ENCODE measurements at places on chromosomes 2 and 18.

DNA sequence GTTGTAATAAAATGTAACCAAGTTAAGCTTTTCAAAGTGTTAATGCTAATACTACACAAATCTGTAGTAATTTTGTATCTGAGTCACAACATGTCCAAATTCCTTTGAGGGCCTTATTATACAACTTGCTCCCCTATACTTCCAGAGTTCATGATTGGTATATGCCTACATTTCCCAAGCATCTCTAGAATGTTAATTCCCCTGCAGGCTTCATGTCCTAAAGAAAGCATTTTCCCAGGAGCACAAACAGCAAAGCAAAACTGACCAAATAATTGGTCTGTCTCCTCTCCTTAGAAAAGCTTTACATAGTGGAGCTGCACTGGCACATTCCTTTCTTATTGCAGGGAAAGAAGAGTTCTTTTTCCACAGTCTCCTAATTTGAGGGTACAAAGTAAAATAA is 3.7 kb downstream of the ALS2 start:
- no peak for DNase-seq

- DNase-seq = no peak
These were observed 96.8 kb downstream of the ZNF407 start for GRCh38 chr18:74694436-74694835.

DNA sequence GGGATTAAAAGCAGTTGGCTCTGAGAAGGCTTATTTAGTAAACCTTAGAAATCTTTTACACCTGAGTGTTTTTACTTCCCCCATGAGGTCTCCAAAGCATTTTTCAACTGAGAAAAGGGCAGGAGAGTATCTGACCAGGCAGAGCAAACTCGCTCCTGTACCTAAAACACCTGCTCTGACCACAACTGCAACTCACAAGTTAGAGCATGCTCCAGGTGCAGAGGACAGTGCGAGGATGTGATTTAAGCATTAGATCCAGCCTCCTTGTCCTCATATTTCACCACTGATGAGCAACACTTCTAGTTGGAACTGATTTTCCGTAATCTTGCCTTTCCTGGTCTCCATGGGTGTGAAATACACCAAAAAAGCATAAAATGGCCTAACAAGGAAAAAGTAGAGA is 34.5 kb upstream of the TBC1D8 start:
- no peak for DNase-seq

DNA sequence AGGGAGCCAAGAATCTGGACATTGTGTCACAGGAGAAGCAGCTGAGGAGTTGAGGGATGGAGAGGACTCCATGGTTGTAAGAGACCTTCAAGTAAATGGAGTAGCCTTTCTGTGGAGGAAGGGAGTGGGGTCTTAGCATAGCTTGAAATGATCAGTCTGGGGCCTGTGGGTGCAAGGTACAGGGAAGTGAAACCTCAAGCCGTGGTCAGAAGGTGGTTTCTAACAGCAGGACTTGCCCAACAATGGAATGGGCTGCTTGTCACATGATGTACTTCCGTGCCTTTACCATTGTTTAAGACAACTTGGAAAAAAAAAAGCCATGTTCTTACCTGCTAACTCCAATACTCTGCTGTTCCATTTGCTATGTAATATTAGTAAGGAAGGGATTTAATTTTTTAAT is 140.7 kb downstream of the LDLRAD4 start:
- no peak for DNase-seq

- no peak for DNase-seq
These were observed 555.5 kb upstream of the LRRTM4 start for GRCh38 chr2:78077633-78078032.

DNA sequence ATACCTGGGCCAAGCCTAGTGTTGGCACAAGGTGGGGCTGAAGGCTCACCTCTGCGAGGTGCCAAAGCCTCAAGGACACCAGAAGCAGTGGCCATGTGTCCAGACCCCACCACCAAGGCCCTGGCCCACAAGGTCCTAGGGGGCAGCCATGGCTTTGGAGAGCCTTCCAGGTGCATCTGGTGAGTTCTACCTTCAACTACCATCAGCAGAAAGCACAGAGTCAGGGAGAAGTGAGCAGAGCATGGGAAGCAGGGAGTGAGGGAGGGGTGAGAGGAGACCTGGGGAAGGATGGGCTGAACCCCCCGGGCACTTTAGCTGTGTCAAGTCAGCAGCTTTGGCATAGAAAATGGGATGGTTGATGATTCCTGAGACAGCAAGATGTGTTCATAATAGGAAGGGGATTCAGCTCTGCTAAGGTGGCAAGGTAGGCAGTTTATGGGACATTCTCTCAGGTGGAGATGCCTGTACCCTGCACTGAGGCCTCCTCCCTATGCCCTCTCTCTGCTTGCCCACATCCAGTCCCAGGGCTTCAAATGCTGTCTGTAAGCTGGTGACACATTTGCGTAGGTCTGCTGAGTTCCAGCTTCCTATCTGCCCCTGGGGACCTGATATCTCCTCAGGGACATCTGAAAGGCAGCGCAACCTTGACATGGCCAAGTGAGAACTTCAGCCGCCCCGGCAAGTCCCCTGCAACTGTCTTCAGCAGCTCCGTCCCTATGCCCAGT is 83.4 kb upstream of the RGPD5 start:
- no peak for DNase-seq

GRCh38 chr2:112765251-112765650 is 842 bp upstream of the CKAP2L start:
- DNase-seq = no peak

DNA sequence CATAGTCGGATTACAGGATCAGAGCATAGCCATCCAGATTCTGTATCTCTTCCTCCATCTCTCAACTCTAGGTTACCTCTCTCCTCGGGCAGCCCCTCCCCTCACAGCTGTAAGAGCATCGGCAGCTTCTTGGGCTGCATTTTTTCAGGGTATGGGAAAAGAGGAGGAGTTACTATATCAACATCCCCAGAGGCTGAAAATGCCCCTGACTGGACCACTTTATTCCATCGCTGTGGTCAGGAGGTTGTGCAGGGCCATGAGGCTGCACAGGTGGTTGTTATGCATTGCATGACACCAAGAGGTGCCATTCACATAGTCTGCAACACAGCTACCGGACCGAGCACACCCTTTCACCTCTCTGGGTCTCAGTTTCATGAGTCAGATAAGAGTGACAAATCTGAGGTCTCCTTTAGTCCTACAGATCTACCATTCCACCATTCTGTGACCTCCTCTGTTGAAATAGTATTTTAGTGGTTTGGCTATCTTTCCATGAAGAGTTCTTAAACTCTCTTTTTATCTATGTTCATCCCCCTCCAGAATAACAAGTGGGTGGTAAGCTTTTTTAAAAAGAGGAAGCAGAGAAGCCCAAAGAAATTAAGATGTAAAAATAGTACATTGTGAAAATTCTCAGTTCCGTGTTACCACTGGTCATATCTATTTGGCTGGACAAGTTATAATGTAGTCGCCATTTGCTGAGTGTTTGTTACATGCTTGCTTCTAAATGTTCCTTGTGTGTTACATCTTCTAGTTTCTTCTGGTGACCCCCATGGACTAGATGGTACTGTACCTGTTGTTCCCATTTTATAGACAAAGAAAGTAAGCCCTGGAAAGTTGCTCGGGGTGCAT is 56.6 kb upstream of the SLC1A4 start:
- no peak for DNase-seq

DNA sequence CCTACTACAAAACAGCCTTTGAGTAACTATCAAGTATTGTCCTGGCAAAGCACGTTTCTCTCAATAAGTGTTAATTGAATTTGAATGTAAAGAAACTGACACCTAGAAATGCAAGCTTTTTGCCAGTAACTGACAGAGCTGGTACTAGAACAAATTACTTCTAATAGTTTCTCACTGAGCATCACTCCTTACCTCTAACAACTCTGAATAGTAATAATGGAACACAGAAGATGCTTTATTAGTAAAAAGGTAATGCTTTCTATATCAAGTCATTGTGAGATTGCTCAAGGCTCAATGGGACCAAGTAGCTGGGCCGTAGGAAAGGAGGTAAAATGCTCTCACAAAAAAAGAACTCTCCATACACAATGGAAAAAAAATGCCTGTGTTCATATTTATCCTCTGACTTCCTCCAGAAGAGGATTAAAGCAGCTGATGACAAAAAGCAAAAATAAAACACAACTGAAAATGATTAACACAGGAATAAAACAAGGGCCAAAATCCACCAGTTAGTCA is 11.8 kb downstream of the RASGRP3 start:
- no peak for DNase-seq

GRCh38 chr18:28846958-28847357 is 670.0 kb upstream of the CDH2 start:
- DNase-seq = no peak

- no peak for DNase-seq
These were observed 56.3 kb downstream of the SH3RF3 start for GRCh38 chr2:109185338-109185737.

GRCh38 chr18:12018861-12019260 is 37.6 kb downstream of the IMPA2 start:
- no peak for DNase-seq

DNA sequence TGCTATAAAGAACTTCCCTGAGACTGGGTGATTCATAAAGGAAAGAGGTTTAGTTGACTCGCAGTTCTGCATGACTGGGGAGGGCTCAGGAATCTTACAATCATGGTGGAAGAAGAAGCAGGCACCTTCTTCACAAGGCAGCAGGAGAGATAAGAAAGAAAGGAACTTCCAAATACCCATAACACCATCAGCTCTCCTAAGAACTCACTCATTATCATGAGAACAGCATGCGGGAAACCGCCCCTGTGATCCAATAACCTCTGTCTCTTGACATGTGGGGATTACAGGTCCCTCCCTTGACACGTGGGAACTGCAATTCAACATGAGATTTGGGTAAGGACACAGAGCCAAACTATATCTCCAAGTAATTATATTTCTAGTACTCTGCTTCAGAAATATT is 163.8 kb upstream of the CDH20 start:
- no peak for DNase-seq

DNA sequence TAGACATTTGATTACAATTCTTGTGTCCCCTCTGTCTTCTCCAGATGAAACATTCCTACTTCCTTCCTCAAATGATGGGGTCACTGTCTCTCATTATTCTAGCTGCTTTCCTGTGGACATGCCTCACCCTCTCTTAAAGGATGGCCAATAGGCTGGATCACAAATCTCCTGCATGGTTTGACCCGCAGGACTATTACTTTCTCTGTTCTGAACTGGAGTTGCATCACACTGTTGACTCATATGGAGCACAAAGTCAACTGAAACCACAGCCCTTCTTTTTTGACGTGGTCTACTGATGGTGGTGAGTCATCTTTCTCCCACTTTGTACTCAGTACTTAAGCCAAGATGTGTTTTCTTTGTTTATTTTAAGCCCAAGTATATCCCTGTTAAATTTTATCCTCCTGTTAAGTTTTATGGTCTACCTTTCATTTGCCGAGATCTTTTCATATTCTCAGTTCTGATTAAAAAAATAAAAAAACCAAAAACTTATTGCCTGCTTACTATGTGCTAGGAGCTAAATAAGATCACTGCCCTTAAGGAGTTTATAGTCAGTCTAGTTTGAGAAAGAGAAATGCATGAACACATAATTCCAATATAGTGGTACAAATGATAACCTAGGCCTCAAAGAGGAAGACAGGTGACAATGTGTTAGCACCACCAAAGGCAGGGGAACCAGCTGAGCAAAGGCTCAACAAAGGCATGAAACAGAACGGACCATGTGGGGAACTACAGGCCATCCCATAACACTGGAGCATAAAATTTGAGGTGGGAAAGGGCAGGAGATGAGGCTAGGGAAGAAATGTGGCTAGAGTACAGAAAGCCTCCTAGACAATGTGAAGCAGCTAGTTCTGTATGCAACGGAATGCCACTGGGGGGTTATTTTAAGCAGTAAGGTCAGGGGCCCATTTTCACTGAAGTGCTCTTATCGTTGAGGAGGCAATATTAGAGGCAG is 67.6 kb upstream of the ZFP36L2 start:
- no peak for DNase-seq

GRCh38 chr2:229089776-229090175 is 181.3 kb downstream of the PID1 start:
- peak; percentile 61 for DNase-seq

DNA sequence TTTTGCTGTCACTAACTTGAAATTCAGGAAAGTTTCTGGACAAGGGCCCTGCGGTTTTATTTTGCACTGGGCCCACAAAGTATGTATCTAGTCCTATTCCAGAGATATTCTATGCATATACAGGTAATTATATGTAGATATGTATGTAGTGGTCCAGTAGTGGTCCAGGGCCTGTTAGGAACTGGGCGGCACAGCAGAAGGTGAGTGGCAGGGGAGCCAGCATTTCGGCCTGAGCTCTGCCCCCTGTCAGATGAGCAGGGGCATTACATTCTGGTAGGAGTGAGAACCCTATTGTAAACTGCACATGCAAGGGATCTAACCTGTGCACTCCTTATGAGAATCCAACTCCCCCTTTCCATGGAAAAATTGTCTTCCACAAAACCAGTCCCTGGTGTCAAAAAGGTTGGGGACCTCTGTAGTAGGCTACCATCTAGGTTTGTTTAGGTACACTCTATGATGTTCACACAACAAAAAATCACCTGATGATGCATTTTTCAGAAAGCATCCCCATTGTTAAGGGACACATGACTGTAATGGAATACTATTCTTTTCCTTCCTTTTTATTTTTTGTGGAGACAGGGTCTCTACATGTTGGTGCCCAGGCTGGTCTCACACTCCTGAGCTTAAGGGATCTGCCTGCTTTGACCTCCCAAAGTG is 2.8 kb upstream of the PPP4R3B start:
- no peak for DNase-seq

DNA sequence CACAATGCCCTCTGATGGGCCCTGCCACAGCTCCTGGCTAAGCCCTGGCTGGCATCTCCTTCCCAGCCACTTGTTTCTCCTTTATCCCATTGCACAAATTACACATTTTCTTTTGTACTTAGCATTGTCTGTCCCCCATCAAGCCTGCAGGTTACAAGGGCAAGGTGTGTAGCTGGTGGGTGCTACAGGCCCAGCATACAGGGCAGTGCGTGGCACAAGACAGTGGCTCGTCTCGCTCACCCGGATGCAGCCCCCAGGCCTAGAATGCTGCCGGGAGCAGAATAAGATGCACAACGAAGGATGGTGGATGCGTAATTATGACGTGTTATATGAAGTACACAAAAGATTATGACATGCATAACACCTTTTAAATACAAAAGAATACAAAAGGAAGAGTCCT is 87.6 kb downstream of the EIPR1 start:
- no peak for DNase-seq

- no peak for DNase-seq
These were observed 1.9 kb upstream of the ZFP36L2 start for GRCh38 chr2:43228321-43228751.

- DNase-seq = no peak
These were observed 85.4 kb upstream of the ZCCHC2 start for GRCh38 chr18:62437235-62438017.

- no peak for DNase-seq
These were observed 409.5 kb upstream of the CWC22 start for GRCh38 chr2:180416627-180417026.

GRCh38 chr2:24856791-24857211 is 63.2 kb downstream of the ADCY3 start:
- no peak for DNase-seq

DNA sequence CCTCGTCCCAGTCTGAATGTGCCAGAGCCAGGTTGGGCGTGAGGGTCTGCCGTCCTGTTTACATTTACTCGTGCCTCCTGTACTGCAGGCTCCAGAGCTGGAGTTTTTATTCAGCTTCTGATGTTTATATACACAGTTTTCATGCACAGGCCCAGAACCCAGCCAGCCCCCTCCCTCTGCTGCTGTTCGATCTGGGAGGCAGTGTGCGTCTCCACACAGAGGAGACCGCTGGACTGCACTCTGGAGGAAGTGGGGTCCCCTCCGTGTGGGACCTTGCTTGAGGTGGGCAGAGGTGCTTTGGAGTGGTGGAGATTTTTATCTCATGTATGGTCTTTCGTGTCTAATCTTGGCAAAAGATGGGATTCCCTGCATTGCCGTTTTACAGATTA is 90.6 kb downstream of the GLI2 start:
- no peak for DNase-seq

- no peak for DNase-seq
These were observed 2.4 kb upstream of the POU3F3 start for GRCh38 chr2:104851291-104852089.
